ENCODE measurements at places on chromosomes 16 and 17.

- H3K4me3 ChIP-seq, result no peak overlapping the region
- H3K36me3 ChIP-seq, result no peaks in the 10 kb centered on the region
- peaks cover 7% of the 10 kb centered on the region for H3K27me3 ChIP-seq
- no peak for DNase-seq
- peaks cover 9% of the 10 kb centered on the region for H3K4me1 ChIP-seq
Observed at GRCh38 chr16:75580-76501, 2.2 kb upstream of the MPG start.

GRCh38 chr17:76199469-76199868 lies 40.8 kb downstream of the RNF157 start:
- peaks cover 4% of the 10 kb centered on the region for H3K4me1 ChIP-seq
- H3K27ac ChIP-seq, result no peak overlapping the region

GRCh38 chr17:27466376-27466742 lies 10.1 kb downstream of the KSR1 start:
- no peak overlapping the region for H3K4me3 ChIP-seq
- peaks cover 71% of the 10 kb centered on the region for H3K4me1 ChIP-seq
- H3K36me3 ChIP-seq, result no peaks in the 10 kb centered on the region
- no peak for DNase-seq

DNA sequence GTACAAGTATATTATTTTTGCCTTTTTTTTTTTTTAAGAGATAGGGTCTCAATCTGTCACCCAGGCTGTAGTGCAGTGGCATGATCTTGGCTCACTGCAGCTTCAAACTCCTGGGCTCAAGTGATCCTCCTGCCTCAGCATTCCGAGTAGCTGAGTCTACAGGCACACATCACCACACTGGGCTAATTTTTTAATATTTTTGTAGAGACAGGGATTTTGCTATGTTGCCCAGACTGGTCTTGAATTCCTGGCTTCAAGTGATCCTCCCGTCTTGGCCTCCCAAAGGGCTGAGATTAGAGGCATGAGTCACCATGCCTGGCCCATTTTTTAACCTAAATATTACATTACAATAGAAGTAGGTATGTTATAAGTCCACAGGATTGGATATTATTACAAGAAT lies 3.2 kb downstream of the TERB1 start:
- no peak overlapping the region for H3K27ac ChIP-seq
- DNase-seq, result no peak
- no peak overlapping the region for H3K4me3 ChIP-seq
- no peaks in the 10 kb centered on the region for H3K4me1 ChIP-seq
- H3K27me3 ChIP-seq, result no peaks in the 10 kb centered on the region
- no peaks in the 10 kb centered on the region for H3K36me3 ChIP-seq

GRCh38 chr17:83058266-83058798 lies 21.1 kb upstream of the METRNL start:
- DNase-seq, result peak; percentile 15
- H3K27ac ChIP-seq, result no peak overlapping the region
- H3K4me1 ChIP-seq, result peaks cover 4% of the 10 kb centered on the region

DNA sequence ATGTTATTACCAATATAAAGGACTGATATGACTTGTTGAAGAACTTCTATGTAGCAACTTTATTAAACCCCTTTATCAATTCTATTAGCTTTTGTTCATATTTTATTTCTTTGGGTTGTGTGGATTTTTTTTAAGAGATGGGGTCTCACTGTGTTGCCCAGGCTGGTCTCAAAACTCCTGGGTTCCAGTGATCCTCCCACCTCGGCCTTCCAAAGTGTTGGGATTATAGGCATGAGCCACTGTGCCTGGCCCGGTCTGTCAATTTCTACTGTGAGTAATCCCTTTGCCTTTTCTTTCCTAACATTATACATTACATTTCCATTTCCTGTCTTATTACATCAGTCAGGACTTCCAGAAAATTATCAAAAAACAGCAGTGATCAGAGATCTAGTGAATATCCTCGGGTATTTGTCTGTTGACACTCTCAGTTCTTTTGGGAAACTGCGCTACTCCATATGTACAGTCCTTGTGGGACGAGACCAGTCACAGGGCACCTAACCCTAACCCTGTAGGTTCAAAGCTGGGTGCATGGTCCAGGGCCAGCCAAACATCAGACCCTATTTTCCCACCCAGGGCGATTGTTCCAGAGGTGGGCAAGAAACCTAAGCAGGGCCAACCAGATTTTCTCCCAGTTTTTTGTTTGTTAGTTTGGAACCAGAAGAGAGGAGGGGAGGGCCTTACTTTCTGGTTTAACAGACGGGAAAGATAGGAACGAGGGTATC lies 1.7 kb upstream of the SLC47A1 start:
- peaks cover 13% of the 10 kb centered on the region for H3K27me3 ChIP-seq
- H3K27ac ChIP-seq, result no peak overlapping the region
- no peak for DNase-seq
- no peaks in the 10 kb centered on the region for H3K4me1 ChIP-seq
- peaks cover 6% of the 10 kb centered on the region for H3K36me3 ChIP-seq

GRCh38 chr17:69434164-69434579 lies 19.7 kb downstream of the MAP2K6 start:
- no peaks in the 10 kb centered on the region for H3K36me3 ChIP-seq
- H3K27me3 ChIP-seq, result no peaks in the 10 kb centered on the region
- no peak for DNase-seq
- H3K27ac ChIP-seq, result no peak overlapping the region
- H3K4me1 ChIP-seq, result no peaks in the 10 kb centered on the region

DNA sequence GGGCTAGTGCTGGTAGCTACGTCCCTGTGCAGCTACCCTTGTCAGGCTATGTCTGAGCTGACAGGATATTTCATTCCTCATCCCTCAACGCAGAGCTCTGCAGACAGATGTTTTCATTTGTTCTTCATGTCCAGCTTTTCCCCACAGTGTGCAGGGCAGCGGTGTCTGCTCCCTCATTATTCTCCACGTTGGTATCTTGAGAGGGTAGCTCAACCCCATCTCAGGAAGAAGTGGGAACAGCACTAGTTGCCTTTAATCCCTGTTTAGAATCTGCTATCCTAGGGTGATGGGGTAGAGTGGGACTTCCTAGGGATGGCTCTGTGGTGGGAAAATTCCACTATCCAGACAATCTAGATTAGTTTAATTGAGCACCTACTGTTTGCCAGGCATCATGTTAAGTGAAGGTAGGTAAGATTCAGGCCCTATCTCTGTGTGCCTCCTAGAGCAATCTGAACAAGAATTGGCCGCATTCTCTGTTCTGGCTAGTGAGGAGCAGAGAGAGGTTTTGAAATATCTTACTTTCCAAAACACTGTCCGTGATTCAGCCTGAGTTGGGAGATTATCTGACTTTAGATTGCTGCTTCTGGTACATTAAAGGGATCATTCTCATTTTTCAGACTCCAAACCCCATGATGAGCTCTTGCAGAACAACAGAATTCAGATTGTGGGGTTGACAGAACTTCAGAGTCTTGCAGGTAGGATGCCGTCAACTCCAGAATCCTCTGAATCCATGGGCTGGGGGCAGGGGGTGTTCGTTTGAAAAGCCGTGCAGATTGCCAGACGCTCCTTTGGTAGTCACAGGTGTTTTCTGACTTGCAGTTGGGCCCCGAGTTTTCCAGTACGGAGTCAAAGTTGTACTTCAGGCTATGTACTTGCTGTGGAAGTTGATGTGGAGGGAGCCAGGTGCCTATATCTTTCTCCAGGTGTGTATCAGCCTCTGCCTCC lies 963 bp downstream of the ALG1 start:
- H3K27ac ChIP-seq, result peak overlapping the region; percentile 96
- DNase-seq, result no peak
- H3K36me3 ChIP-seq, result no peaks in the 10 kb centered on the region
- H3K4me1 ChIP-seq, result peaks cover 2% of the 10 kb centered on the region
- peak overlapping the region; percentile 96 for H3K4me3 ChIP-seq

- no peaks in the 10 kb centered on the region for H3K4me1 ChIP-seq
- H3K27me3 ChIP-seq, result peaks cover 7% of the 10 kb centered on the region
- no peaks in the 10 kb centered on the region for H3K36me3 ChIP-seq
Observed at GRCh38 chr16:783404-784161, 4.6 kb downstream of the RPUSD1 start.

DNA sequence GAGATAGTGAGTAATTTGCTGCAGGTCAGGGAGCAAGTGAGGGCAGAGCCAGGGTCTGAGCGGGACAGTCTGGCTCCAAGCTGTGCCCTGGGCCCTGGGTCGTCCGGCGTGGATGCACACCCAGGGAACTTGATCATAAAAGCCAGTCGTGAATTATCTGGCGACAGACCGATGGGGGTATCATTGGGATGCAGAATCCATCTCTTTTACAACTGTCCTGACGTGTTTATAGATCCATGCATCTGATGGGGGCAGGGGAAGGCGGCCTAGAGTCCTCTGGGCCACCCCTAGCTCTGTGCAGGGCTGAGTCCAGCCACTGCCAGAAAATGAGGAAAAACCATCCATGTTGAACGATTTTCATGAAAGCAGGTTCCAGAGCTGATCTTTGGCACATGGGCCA lies 332.8 kb downstream of the C16orf95 start:
- DNase-seq, result peak; percentile 6
- H3K4me1 ChIP-seq, result no peaks in the 10 kb centered on the region
- H3K27ac ChIP-seq, result no peak overlapping the region
- no peaks in the 10 kb centered on the region for H3K36me3 ChIP-seq

GRCh38 chr17:44967907-44968224 lies 237 bp downstream of the C1QL1 start:
- no peak overlapping the region for H3K4me3 ChIP-seq
- no peaks in the 10 kb centered on the region for H3K36me3 ChIP-seq
- DNase-seq, result no peak
- peaks cover 34% of the 10 kb centered on the region for H3K27me3 ChIP-seq
- peaks cover 2% of the 10 kb centered on the region for H3K4me1 ChIP-seq
- H3K27ac ChIP-seq, result no peak overlapping the region

DNA sequence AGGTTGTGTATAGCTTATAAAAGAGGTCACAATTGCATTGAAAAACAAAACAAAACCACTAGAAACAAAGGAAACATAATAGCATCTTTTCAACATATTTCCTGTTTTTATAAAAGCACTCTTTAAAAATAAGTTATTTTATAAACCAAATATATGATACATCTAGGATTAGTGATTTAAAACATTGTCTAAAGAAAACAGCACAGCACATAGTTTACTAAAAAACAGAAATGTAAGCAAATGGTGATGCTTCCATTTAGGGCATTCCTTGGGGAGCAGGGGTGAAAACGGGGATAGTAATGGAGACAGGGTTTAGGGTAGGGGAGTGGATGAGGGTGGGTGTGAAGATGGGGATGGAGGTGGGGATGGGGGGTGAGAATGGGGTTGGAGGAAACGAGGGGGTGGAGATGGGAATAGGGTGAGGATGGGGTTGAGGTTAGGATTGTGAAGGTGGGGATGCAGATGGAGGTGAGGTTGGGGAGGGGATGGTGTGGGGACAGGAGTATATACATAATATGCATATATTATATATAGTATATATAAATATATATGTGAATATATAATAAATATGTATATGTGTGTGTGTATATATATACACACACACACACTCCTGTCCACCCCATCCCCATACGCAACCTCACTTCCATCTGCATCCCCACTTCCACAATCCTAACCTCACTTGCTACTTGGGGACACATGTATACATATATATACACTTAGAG lies 1519.5 kb downstream of the CDH11 start:
- no peak overlapping the region for H3K4me3 ChIP-seq
- DNase-seq, result no peak
- H3K27me3 ChIP-seq, result no peaks in the 10 kb centered on the region
- no peak overlapping the region for H3K27ac ChIP-seq
- H3K36me3 ChIP-seq, result no peaks in the 10 kb centered on the region
- H3K4me1 ChIP-seq, result no peaks in the 10 kb centered on the region

DNA sequence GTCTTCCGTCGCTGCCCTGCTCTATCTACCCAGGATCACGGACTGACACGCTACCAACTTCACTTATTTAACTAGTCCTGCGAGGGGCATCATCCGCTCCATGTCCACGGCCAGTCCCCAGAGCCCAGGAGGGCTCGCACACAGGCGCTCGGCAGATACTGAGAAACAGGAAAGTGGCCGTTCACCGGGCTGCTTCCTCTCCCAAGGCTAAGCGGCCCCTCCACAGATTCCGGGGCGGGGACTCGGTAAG lies 388 bp downstream of the OXLD1 start:
- peak overlapping the region; percentile 93 for H3K27ac ChIP-seq
- peaks cover 2% of the 10 kb centered on the region for H3K27me3 ChIP-seq
- H3K4me3 ChIP-seq, result peak overlapping the region; percentile 98
- DNase-seq, result no peak
- no peaks in the 10 kb centered on the region for H3K36me3 ChIP-seq

- peaks cover 7% of the 10 kb centered on the region for H3K36me3 ChIP-seq
- H3K27ac ChIP-seq, result no peak overlapping the region
- H3K27me3 ChIP-seq, result peaks cover 2% of the 10 kb centered on the region
- no peak for DNase-seq
- H3K4me1 ChIP-seq, result peaks cover 2% of the 10 kb centered on the region
Observed at GRCh38 chr16:72976438-72977064, 71.4 kb downstream of the ZFHX3 start.

GRCh38 chr16:11410376-11411058 lies 65.3 kb downstream of the RMI2 start:
- H3K36me3 ChIP-seq, result no peaks in the 10 kb centered on the region
- no peak for DNase-seq
- peaks cover 12% of the 10 kb centered on the region for H3K4me1 ChIP-seq
- peaks cover 13% of the 10 kb centered on the region for H3K27me3 ChIP-seq
- no peak overlapping the region for H3K4me3 ChIP-seq

GRCh38 chr16:80982646-80983045 lies 24.0 kb downstream of the CMC2 start:
- peaks cover 3% of the 10 kb centered on the region for H3K4me1 ChIP-seq
- H3K27ac ChIP-seq, result no peak overlapping the region
- no peak overlapping the region for H3K4me3 ChIP-seq
- H3K36me3 ChIP-seq, result no peaks in the 10 kb centered on the region
- no peaks in the 10 kb centered on the region for H3K27me3 ChIP-seq
- no peak for DNase-seq

DNA sequence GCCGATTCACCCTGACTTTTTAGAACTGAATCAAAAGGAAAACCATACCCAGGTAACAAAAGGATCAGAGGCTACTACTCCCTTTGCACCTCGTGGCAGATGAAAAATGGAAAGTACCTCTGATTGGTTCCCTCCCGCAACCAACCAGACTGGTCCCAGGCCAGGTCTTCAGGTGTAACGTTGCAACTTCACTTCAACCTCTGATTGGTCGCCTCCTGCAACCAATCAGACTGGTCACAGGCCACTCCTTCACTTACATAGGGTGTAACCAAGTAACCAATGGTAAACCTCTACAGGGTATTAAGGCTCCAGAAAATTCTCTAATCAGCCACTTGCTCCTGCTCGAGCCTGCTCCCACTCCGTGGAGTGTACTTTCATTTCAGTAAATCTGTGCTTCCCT lies 89.4 kb downstream of the ADCY9 start:
- H3K4me3 ChIP-seq, result no peak overlapping the region
- peaks cover 10% of the 10 kb centered on the region for H3K36me3 ChIP-seq
- H3K27ac ChIP-seq, result no peak overlapping the region
- H3K4me1 ChIP-seq, result no peaks in the 10 kb centered on the region
- no peak for DNase-seq

- H3K36me3 ChIP-seq, result no peaks in the 10 kb centered on the region
- H3K27me3 ChIP-seq, result peaks cover 11% of the 10 kb centered on the region
- no peak for DNase-seq
- peaks cover 1% of the 10 kb centered on the region for H3K4me1 ChIP-seq
Observed at GRCh38 chr17:19583871-19584270, 50.2 kb downstream of the SLC47A1 start.

All from glutamatergic neuron (in vitro differentiated cells).